ENCODE measurements at places on chromosomes 12 and 14.
A peak's percentile ranks its signal among the peaks of the same experiment; 100 is the strongest.

DNA sequence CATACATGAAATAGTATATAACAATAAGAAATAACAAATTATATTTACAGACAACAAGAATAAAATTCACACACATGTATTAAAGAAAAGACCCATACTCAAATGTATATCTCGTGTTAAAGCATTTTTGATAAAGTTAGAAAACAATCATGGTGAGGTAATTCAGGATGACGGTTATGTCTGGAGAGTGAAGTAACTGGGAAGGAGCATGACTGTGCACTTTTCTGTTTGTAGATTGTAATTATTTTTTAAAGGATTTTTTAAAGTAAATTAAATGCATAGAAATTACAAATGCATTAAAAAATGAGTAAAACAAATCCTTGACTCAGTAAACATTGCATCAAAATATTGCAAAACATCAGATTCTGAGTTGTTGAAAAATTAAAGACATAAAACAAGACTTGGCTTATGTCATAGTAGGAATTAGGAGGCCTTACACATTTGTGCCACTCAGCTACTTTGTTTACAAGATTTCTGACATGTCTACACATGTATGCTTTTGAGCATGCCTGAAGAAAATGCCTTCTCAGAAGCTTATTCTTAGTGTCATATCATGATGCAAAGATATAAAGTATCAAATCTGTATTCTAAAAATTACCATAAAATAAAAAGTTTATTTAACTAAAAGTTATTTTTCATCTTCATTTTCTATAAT, 1325.1 kb downstream of the SLC16A7 start:
- no peak for DNase-seq

DNA sequence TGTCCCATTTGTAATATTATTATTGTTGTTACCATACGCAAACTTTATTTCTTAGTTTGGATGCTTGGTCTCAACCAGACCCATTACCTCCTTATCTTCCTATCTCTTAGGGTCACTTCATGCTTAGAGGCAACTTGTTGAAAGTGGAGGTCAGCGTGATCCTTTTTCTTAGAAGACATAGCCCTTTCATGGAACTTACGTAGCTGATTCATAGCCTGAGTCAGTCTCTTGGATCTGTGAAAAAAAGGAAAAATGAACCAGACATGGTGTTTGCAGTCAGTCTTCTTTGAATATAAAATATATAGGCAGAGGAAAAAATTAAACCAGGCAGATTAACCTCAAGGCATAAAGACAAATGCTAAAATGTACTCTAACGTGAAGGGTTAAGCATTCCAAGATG, 613.7 kb downstream of the DIO2 start:
- peak; percentile 74 for DNase-seq

DNA sequence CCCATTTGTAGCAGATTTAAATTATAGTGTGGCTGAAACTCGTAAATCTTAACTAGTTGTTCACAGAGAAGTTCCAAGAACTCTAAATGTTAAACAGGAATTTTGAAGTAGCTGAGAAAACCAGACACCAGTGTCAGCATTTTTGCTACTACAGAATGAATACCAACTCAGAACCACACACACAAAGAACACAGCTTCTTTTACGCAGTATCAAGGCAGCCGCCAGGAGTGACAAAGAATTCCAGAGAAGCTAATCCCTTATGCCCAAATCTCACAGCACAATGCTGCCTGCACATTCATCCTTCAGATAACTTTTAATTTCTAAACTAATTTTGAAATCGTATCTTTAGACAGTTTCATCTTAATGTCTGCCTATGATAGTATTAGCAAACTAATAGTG, 37.4 kb downstream of the SLC6A15 start:
- DNase-seq: no peak

- peak; percentile 39 for DNase-seq
These were observed 46.6 kb upstream of the PLEKHG6 start for GRCh38 chr12:6263931-6264330.

GRCh38 chr14:36511981-36512584, 7.9 kb downstream of the NKX2-1 start:
- DNase-seq: no peak

DNA sequence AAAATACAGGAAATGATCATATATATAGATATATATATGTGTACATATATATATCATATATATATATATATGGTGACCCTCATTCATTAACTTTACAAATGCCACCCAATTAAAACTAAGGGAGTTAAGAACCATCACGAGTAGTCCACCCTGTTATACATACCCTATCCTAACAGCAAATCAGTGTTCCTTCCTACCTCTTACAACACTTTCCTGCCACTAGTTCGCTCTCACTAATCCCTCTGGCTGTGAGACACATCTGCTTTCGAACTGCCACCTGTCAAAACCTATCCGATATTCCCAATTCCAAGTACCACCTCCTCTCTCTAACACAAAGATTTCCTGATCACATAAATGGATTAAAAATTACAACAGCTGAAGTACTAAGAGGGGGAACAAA, 100.5 kb downstream of the EEA1 start:
- DNase-seq: no peak

DNA sequence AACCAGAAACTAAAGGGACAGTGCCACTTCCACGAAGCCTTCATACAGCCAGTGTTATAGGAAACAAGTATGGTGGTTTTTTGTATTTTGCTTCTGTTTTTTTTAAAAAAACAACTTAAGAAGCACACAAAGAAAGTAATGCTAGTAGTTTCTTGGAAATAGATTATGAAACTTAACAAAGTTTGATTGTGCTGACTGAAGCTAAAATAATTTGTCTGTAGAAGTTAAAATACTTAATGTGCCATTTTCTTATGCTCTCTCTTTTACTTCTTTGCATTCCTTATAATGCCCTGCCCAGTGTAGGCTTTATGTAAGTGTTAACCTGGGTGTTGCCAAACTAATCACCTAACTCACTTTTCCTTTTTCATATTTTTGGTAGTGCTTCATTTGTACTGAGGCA, 16.4 kb downstream of the HCFC2 start:
- DNase-seq: no peak

Measured in astrocyte (in vitro differentiated cells and primary cell).